Hindlimb muscle (tissue), 1 donor: ENCODE measurements at places on chromosomes 4 and X.

GRCh38 chr4:81427344-81427821, 44.3 kb downstream of the RASGEF1B start:
- peak; percentile 7 for DNase-seq

DNA sequence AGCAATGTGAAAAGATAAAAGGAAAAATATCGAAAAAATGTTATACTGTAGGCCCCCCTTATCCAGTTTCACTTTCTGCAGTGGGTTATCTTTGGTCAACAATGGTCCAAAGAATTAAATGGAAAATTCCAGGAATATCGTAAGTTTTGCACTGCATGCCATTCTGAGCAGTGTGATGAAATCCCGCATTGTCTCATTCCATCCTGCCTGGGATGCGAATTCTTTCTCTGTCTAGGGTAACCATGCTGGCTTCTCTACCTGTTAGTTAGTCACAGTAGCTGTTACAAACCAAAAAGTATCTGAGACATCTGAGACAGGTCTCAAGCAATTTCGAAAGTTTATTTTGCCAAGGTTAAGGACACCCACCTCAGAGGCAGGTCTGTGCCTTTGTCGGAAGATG, 170.3 kb downstream of the COX18 start:
- no peak for DNase-seq

DNA sequence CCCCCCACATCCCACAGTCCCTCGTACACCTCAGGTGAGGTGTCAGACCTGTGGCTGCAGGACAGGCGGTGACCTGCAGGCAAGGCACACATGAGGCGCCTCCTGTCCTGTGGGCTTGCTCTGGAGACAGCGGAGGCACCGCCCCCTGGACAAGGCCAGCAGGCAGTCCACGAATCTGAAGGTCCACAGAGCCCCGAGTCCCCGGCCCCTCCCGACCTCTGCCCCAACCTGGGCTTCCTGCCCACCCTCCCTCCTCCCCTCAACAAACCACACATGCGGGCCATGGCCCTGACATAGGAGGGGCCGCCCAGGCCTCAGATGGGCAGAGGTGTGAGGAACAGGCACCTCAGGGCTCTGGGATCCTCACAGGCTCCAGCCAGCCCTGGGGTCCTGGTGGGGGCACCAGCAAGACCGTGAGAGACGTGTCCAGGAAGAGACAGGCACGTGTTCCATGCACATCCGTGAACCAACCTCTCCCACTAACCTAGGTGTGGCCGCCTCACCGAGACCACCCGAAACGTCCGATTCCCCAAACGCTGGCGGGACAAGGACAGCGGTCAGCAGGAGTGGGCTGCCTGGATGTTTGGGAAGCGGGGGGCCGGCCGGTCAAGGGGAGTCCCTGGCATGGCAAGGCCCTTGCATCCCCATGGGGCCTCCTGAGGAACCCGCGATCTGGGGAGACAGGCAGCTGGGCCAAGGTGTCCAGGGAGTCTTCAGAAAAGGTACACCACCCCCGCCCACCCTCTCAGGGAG, 25.8 kb downstream of the CTBP1 start:
- DNase-seq, result no peak

DNA sequence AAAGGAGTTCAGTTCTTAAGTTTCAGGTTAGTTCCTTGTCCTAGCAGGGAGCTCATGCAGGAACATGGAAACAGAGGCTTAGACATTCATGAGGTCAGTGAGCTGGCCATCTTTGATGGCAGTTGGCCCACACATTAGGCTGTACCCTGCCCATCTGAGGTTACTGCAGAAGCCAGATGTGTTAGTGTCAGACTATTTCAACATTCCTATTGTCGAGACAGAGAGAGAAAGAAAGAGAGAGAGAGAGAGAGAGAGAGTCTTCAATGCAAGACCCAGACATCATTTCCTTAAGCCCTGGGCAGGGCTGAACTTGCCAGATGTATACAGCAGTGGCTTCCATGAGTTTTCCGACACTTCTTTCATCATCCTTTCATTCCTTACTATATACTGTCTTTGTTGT, 91.3 kb downstream of the PPP1R2C start:
- DNase-seq, result no peak

- DNase-seq, result no peak
Observed at GRCh38 chrX:103556963-103557612, 28.2 kb upstream of the TCEAL4 start.

DNA sequence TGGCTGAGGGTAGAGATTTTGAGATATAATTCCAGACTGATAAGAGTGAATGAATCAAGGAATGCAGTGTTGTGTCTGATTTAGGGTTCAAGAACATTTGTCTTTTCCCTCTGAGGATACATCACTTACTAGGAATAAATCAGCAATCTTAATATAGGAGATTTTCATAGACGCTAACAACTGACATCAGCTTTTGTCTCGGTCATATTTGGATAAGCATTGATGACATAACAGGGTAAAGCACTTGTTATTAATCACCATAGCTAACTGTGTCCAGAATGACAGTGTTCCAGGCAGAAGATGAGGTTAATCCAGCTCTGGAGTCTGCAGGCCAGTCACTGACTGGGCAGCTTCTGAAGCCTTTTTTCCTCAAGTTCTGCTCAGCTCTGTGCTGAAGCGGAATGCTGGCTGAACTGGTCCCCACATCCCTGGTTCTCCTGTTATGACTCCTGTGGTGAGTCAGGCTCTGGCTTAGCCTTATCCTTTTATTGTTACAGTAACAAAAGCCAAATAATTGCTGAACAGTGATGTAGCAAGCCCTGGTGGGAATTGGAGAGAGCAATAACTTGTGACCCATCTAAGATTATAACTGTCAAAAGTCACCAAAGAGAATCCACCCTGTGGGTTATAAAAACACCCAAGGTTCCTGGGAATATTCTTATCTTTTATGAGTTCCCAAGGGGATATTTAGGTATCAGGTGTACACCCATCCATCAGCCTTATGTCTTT, 41.8 kb downstream of the FNIP2 start:
- peak; percentile 56 for DNase-seq

DNA sequence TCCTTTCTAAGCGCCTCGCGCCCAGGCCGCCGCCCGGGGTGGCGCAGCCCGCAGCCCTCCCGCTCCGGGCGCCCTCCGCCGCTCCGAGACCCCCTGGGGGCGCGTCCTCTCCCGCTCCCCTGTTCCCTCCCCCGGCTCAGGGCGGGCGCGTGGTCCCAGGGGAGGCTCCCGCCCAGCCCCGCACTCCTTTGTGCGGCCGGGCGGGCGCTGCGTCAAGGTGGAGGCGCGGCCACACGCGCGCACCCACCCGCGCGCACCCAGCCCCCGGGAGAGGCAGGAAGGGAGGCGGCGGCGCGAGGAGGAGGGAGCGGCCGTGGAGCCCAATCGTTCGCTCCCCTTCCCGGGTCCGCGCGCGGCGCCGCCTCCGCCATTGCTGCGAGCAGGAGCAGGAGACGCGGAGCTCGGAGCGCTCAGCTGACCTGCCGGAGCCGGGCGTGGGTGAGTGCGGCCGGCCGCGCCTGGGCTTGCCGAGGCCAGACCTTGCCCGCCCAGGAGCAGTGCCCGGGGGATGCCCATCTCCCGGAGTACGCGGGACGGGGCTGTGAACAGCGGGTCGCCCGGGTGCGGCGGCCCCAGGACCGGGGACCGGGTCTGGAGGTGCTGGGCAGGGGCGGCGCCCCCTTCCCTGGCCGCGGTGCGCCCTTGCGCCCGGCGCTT, at the start of gene NSG1:
TSS of gene NSG1 (plus strand) at position 367 of the 657 bp plus-strand sequence. CDS start 528 bp downstream, outside the sequence.
- DNase-seq, result peak; percentile 31

DNA sequence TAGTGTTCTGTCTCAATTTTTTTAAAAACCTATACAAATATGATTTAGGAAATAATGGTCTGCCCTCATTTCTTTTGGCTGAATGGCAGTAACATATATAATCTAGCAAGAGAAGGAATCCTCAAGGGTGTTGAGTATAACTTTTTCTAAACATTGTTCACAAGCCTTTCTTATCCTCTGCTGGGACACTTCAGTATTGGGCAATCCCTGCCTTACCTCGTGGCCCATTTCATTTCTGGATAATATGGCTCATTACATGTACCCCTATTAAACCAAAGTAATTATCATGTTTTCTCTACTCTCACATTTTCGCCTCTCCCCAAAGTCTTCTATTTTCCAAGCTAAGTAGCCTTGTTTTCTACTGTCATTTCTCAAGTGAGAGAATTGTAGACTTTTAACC, 110.8 kb upstream of the STIM2 start:
- DNase-seq, result no peak

- no peak for DNase-seq
Observed at GRCh38 chr4:185837415-185838103, 25.6 kb upstream of the SORBS2 start.

DNA sequence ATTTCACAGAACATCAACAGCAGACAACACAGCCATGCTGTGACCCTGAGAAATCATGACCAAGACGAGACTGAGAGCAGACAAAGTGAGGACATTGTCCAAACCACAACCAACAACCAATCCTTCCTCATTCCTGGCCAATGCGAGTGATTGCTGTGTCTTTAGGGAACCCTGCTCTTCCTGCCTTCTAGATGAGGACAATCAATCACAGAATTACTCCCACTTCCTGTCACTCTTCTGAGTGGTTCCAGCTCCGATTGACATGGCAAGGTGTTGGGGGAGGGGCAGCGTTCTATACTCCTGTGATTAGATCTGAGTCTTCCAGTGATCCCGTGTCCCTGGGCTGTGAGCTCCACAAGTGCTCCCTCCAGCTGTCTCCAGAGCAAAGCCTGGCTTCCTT, 227.8 kb downstream of the STIM2 start:
- no peak for DNase-seq

- no peak for DNase-seq
Observed at GRCh38 chrX:65688403-65688871, 21.0 kb downstream of the MSN start.

GRCh38 chr4:88724406-88724805, 26.8 kb upstream of the NAP1L5 start:
- DNase-seq, result no peak

- no peak for DNase-seq
Observed at GRCh38 chrX:138026211-138026610, 460.3 kb downstream of the ZIC3 start.

- DNase-seq, result no peak
Observed at GRCh38 chr4:114398410-114398809, 200.2 kb upstream of the UGT8 start.

DNA sequence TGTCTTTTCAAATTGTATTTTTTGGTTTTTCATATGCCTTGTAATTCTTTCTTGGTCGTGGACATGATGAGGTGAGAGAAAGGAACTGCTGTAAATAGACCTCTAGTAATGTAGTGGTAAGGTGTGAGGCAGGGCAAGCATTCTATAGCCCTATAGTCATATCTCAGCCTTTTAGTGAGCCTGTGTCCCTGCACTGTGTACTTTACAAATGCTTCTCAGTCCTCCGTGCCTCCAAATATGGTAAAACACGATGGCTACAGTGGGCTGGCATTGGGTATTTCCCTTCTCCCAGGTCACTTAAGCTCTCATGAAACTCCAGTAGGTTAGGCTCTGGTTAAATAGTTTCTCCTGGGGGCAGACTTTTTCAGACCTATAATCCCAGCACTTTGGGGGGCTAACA, 57.9 kb upstream of the PLS3 start:
- no peak for DNase-seq

GRCh38 chr4:146123231-146123630, 52.3 kb upstream of the LSM6 start:
- no peak for DNase-seq

- DNase-seq, result no peak
Observed at GRCh38 chr4:97987019-97987648, 156.1 kb downstream of the STPG2 start.

DNA sequence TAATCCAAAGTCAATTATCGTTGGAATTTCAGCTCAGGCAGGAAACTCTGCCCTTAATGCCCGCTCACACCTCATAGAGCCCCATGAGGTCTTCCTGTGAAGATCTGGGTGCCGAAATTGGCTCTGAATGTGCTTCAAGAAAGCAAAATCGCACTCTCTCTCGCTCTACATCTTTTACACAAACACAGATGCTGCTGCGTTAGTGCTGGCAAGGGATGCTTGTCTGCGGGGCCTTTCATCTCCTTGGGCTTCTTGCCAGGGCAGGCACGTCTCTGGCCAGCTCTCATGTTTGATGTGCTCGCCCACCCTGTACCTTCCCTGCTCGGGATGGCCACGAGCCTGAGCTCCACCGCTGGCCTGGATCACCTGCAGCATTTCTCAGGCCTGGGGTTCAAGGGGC, 66.5 kb downstream of the CLCN4 start:
- DNase-seq, result no peak

- no peak for DNase-seq
Observed at GRCh38 chr4:3263053-3263875, 14.3 kb downstream of the MSANTD1 start.

- no peak for DNase-seq
Observed at GRCh38 chr4:96343836-96344235, 503.9 kb downstream of the PDHA2 start.

GRCh38 chr4:37422102-37422501, 177.6 kb downstream of the NWD2 start:
- DNase-seq, result no peak

GRCh38 chr4:167956676-167957075, 135.7 kb upstream of the ANXA10 start:
- DNase-seq, result no peak

- DNase-seq, result no peak
Observed at GRCh38 chrX:55326985-55327384, 62.3 kb upstream of the PAGE3 start.

DNA sequence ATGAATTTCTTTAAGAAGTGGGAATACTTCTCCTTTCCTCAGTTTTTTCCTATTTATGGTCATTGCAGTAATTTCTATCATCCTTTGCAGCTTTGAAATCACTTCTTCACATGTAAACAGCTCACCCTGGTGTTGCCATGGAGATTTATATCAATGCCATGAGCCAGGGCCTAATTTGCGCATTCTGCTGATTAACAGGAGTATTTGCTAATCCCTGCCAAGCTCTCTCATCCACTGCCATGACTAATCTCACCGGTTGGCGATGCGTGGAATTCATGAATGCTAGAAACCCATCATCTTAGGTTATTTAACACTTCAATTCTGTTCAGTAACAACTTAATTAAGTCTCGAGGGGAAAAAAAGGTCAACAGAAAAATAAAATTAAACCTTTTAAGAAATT, 11.8 kb upstream of the FGF13 start:
- DNase-seq, result no peak

DNA sequence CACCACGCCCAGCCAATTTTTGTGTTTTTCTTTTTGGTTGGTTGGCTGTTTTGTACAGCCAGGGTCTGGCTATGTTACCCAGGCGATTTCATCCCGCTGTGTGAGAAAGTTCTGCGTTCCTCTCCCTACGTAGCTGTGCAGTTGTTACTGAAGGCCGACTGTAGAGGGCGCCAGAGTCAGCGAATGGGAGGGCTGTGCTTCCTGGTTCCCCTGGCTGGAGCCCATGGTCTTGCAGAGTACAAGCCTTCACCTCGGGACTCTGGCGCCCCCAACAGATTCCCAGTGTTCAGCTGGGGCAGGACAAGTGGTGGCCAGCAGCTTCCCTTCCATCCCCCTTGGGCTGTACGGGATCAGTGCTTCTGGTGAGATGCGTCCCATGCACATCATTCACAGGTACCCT, 5.6 kb upstream of the CT45A1 start:
- no peak for DNase-seq

GRCh38 chrX:19810802-19811201, 76.6 kb downstream of the SH3KBP1 start:
- DNase-seq, result peak; percentile 18

DNA sequence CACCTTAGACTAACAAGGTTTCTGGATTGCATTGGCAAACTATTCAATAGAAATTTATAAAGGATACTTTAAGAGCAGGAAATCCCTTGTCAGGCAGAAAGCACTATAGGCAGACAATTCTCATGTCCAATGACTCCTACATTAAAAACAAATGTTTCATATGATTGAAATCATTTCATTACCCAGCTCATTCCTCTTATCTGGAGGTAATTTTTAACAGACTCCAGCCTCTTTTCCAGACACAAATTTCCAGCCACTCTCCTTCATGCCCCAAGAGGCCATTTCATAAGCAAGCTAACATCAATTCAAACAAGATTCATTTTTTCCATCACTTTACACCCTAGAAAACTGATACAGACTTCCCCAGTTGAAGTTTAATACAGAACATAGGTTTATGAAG, 495.1 kb upstream of the FRG1 start:
- DNase-seq, result no peak
